Epithelial cell of alveolus of lung (primary cell): ENCODE measurements at places on chromosomes 13 and 19. TPM values are rescaled to one million over a fixed set of nuclear protein-coding genes. Genes with fewer than 3 reads are reported as not detected.

SEMA6B gene
- total RNA-seq = 1.7 and 7.7 TPM in 2 replicates

FGF9 gene
- under 0.01 TPM in 1 of 2 replicates, not detected in the other for total RNA-seq

ZNF728 gene
- total RNA-seq = not detected in 2 replicates

DCT gene
- 0.32 TPM in 1 of 2 replicates, not detected in the other for total RNA-seq

KLK2 gene
- not detected in 2 replicates for total RNA-seq

PRODH2 gene
- total RNA-seq = not detected in 2 replicates

ZNF579 gene
- total RNA-seq = 7.2 and 13.8 TPM in 2 replicates

SRRM5 gene
- 0.26 TPM in 1 of 2 replicates, not detected in the other for total RNA-seq

S1PR5 gene
- total RNA-seq = 0.16 and 3.4 TPM in 2 replicates

TMEM38A gene
- 1.4 and 5.0 TPM in 2 replicates for total RNA-seq

ZBTB32 gene
- total RNA-seq = not detected in 2 replicates
